Caco-2 (cell line): ENCODE measurements at places on chromosomes 13 and 19. TPM values are rescaled to one million over a fixed set of nuclear protein-coding genes. Genes with fewer than 3 reads are reported as not detected.
A peak's percentile ranks its signal among the peaks of the same experiment; 100 is the strongest.

- no peak overlapping the region for H3K4me3 ChIP-seq
- no peaks in the 10 kb centered on the region; the same call in 1 of the 2 replicates for H3K4me1 ChIP-seq
- peak; percentile 17 for DNase-seq
- no peaks in the 10 kb centered on the region; the same call in 1 of the 2 replicates for H3K27me3 ChIP-seq
- H3K36me3 ChIP-seq: no peaks in the 10 kb centered on the region
Measured at GRCh38 chr19:35211545-35212230, 16.9 kb downstream of the FAM187B start.

DNA sequence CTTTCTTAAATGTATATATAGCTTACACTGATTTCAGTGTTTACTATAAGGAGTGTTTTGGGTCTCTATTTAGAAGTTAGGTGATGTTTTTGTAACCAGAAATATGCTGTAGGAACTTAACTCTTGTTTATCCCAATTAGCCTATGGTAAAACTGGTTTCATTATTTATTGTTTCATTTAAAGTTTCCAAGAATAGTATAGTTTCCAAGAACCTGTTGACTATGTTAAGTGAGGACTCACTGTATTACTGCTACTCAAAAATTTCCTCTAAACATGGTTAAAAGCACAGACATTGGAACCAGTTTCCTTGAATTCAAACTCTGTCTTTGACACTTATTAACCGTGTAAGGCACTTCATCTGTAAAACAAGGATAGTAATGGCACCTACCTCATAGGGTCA lies 187.4 kb downstream of the RGCC start:
- H3K4me3 ChIP-seq: no peak overlapping the region
- H3K4me1 ChIP-seq: peaks cover 77% of the 10 kb centered on the region
- H3K27ac ChIP-seq: peak overlapping the region; percentile 88
- no peak for DNase-seq

GRCh38 chr13:40114305-40114896 lies 458.9 kb downstream of the COG6 start:
- no peak overlapping the region for H3K27ac ChIP-seq
- DNase-seq: no peak
- H3K4me1 ChIP-seq: peaks cover 12% of the 10 kb centered on the region
- no peaks in the 10 kb centered on the region for H3K27me3 ChIP-seq

- peaks cover 2% of the 10 kb centered on the region; the same call in 1 of the 2 replicates for H3K36me3 ChIP-seq
- DNase-seq: peak; percentile 70
- peaks cover 15% of the 10 kb centered on the region for H3K4me1 ChIP-seq
- peak within 1 kb of the TSS; percentile 99 for H3K27ac ChIP-seq
- H3K4me3 ChIP-seq: peak within 1 kb of the TSS; percentile 100
Measured at GRCh38 chr19:49677231-49677900, at the start of gene PRMT1. Gene PRMT1, plus strand, starts transcription at chr19:49677271. Its CDS starts 10 bp downstream, at chr19:49677281.

DNA sequence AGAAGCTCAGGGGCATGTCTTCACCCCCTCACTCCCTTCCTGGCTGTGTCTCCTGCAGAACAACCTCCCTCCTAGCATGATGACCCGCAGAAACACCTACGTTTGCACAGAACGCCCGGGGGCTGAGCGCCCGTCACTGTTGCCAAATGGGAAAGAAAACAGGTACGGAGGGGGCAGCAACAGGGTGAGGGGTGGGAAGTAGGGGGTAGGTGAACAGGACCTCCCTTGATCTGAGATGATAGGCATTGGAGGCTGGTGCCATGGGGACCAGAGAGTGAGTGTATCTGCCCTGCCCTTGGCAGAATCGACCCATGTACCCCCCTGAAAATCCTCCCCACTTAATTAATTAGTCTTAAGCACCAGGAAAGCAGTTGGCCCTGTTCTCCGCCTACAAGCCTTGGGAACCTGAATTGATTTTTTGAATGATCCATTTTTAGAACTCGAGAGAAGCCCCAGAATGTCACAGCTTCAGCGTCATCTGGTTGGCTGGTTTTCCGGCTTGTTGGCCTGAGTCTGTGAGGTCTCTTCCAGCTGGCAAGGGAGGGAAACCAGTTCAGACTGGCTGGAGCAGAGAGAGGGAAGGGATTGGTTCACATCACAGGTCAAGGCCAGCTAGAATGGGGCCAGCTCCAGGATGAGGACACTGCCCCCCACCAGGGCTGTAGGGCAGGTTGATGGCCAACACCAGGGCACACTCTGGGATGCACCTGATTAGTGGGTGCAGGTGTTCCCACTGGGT lies 28.2 kb downstream of the CKM start:
- peaks cover 5% of the 10 kb centered on the region; the same call in 1 of the 2 replicates for H3K4me1 ChIP-seq
- H3K36me3 ChIP-seq: peaks cover 2% of the 10 kb centered on the region
- no peaks in the 10 kb centered on the region for H3K27me3 ChIP-seq
- H3K4me3 ChIP-seq: no peak overlapping the region
- H3K27ac ChIP-seq: no peak overlapping the region

DNA sequence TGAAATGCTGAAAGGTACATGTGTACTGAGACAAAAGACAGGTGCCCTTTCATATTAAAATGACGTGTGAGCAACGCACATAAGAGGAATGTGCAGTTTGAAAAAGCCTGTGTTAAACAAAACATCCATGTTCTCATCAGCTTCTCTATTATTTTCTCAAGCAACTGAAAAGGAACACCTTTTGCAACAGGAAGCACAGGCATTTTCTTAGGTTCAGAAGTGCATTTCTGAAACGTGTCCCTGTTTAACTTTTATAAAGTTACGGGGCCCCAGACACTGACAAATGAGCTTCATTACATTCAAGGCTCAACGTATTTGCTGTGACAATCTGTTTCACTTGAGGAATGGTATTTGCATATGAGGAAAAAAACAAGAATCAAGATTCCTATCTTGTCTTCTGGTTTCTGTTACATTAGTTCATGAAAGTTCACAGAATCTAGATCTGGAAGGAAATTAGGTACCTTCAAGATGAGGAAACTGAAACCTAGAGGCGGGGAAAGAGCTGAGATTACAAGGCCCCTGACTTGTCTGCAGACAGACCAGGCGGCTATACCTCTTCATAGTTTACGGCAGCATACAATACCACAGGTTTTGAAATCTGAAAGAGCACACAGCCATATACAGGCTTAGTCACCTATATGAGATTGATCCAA lies 431.7 kb downstream of the KLF12 start:
- no peaks in the 10 kb centered on the region for H3K4me1 ChIP-seq
- no peak overlapping the region for H3K4me3 ChIP-seq
- no peaks in the 10 kb centered on the region for H3K36me3 ChIP-seq

DNA sequence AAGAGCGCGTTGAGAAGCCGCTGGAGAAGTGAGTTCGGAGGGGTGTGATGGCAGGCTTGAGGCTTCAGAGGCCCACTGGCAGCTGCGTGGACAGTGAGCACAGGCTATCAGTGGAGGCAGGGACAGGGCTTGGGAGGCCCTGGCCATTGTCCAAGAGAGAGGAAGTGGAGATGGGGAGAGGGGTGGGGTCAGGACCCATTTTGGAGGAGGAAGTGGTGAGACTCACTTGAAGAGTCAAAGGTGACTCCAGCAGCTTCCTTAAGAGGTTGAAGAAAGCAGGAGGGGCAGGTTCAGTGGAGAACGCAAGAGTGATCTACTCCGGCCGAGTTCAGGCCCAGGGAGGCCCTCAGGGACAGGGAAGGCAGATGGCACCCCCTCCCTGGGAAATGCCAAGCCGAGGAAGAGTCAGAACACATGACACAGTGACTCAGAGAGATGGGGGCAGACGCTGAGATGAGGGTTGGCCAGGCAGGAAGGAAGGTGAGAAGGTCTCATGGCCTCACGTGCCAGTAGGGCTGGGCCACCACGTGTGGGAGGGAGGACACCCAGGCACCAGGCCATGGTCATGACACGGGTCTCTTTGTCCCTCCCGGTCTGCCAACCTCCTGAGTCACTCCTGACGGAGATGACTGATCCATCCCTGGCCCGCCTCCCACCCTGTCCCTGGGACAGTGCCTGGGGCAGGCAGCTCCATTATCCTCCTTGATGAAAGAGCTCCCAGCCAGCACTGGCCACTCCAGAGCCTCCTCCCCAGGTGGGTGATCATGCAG lies 10.1 kb upstream of the CD22 start:
- H3K4me3 ChIP-seq: no peak overlapping the region
- H3K27ac ChIP-seq: no peak overlapping the region
- H3K27me3 ChIP-seq: no peaks in the 10 kb centered on the region
- H3K36me3 ChIP-seq: no peaks in the 10 kb centered on the region

DNA sequence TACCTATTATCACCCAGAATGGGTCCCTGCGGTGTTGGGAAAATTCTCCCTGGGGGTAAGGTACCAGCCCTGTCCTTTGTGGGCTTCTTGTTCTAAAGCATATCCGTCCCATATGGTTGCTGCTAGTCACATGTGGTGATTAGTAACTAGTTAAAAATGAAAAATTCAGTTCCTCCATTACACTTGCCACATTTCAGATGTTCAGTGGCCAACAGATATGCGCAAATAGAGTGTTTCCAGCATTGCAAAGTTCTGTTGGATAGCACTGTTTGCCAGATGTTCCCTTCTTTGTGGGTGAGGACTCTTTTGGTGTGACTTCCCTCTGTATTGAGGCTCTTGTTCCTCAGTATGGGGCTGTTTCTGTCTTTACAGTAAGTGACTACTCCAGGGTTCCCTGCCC lies 3.8 kb downstream of the CNOT3 start:
- no peak overlapping the region for H3K4me3 ChIP-seq
- H3K27me3 ChIP-seq: no peaks in the 10 kb centered on the region
- DNase-seq: no peak
- H3K4me1 ChIP-seq: 0 out of 2 replicates have a peak, but pooled peaks cover 4% of the 10 kb centered on the region
- H3K36me3 ChIP-seq: peaks cover 12% of the 10 kb centered on the region

- H3K4me3 ChIP-seq: no peak overlapping the region
- H3K36me3 ChIP-seq: no peaks in the 10 kb centered on the region
- DNase-seq: peak; percentile 23
- H3K4me1 ChIP-seq: peaks cover 8% of the 10 kb centered on the region
- no peak overlapping the region for H3K27ac ChIP-seq
Measured at GRCh38 chr13:30934381-30934780, 1.9 kb downstream of the TEX26 start.

GRCh38 chr19:53037101-53038097 lies 7.1 kb upstream of the ERVV-2 start:
- H3K27ac ChIP-seq: no peak overlapping the region
- H3K36me3 ChIP-seq: no peaks in the 10 kb centered on the region
- DNase-seq: no peak
- H3K4me3 ChIP-seq: no peak overlapping the region
- H3K27me3 ChIP-seq: no peaks in the 10 kb centered on the region
- H3K4me1 ChIP-seq: no peaks in the 10 kb centered on the region

DNA sequence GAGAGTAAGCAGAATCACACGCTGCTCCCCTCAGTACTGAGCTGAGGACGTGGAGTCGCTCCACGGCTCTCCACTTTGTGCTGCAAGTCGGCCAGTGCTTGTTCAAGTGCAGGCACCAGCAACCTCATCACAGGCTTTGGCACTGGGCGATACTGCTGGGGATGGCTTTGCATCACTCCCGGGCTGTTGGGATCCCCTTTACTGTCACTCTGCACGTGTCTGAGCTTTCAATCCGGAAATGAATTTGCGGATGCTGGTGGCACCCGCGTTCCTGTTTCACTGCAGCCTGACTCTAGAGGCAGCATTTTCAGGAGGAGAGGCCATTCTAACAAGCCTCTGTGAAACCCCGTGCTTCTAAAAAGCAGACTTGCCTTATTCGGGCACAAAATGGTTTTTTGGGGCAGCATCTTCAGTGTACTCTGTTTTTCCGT lies 19.1 kb downstream of the SMARCA4 start:
- H3K4me3 ChIP-seq: no peak overlapping the region
- no peak for DNase-seq
- H3K36me3 ChIP-seq: no peaks in the 10 kb centered on the region
- peaks cover 12% of the 10 kb centered on the region for H3K4me1 ChIP-seq
- H3K27ac ChIP-seq: no peak overlapping the region

GRCh38 chr13:79485014-79485811 lies 4.3 kb downstream of the NDFIP2 start:
- no peaks in the 10 kb centered on the region for H3K27me3 ChIP-seq
- H3K36me3 ChIP-seq: no peaks in the 10 kb centered on the region
- H3K27ac ChIP-seq: peak overlapping the region; percentile 76
- H3K4me3 ChIP-seq: no peak overlapping the region

- H3K27ac ChIP-seq: no peak overlapping the region
- no peak overlapping the region for H3K4me3 ChIP-seq
- H3K27me3 ChIP-seq: no peaks in the 10 kb centered on the region
- DNase-seq: no peak
- no peaks in the 10 kb centered on the region for H3K36me3 ChIP-seq
- H3K4me1 ChIP-seq: peaks cover 13% of the 10 kb centered on the region
Measured at GRCh38 chr13:27168086-27168485, 3.5 kb downstream of the USP12 start.

DNA sequence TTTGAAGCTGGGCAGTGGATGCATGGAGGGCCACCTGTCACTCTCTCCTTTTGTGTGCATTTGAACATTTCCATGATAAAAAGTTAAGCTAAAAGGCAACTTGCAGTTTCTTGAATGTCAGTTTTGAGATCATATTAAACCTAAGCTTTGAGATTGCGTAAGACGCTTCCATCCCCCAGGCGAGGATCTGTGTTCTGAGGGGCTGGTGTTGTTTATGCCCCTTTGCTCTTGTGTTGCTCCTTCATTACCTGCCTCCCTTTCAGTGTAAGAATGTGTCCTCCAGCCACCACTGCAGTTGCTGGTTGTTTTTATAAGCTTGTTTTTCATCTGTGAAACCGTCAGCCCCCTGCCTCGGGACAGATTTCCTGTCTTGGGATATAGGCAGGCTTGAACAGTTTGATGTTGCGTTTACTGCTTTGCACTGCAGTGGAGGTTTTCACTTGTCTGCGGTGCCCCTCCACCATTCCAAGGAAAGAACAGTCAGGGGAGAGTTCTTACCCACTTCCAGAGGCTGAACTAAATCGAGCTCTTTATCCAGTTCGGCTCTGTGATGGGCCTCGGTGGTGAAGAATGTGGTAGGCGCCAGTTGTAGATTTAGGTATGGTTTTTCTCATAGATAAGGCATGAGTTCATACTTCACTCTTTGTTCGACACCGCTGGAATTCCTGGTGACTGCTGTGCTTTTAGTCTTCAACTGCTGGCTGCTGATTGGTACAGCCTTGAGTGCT lies 96.8 kb downstream of the ARHGEF7 start:
- peak overlapping the region; percentile 76 for H3K27ac ChIP-seq
- no peaks in the 10 kb centered on the region for H3K27me3 ChIP-seq
- H3K4me3 ChIP-seq: no peak overlapping the region
- no peaks in the 10 kb centered on the region; the same call in 1 of the 2 replicates for H3K36me3 ChIP-seq
- H3K4me1 ChIP-seq: peaks cover 20% of the 10 kb centered on the region

C19orf85 gene
- total RNA-seq: not detected in 2 replicates

CGB7 gene
- total RNA-seq: 2.2 and 3.0 TPM in 2 replicates

GNG14 gene
- total RNA-seq: 0.91 TPM in 1 of 2 replicates, not detected in the other

METTL21C gene
- not detected in 2 replicates for total RNA-seq

CEACAM4 gene
- not detected in 2 replicates for total RNA-seq

RGL3 gene
- 53.1 and 58.8 TPM in 2 replicates for total RNA-seq

SAE1 gene
- 238 and 251 TPM in 2 replicates for total RNA-seq

DCLK1 gene
- not detected in 2 replicates for total RNA-seq

CEACAM7 gene
- 0.44 TPM in 1 of 2 replicates, not detected in the other for total RNA-seq

SBSN gene
- not detected in 2 replicates for total RNA-seq
